ENCODE measurements at places on chromosomes 5 and 9.

DNA sequence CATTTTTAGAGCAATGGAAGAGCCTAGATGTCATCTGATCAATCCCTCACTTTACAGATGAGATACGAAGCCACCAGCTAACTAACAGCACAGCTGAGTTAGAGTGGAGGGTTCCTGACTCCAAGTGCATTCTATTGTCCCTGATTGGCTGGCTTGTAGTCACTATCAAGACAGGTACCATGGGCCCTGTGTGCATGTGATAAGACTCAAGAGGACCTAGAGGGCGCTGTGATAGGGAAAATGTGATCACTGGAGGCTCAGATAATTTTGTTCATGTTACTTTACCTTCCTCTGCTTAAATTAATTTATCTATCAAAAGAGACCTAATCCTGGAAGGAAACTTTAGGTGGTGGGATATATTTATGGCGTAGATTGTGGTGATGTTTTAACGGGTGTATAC, 19.5 kb upstream of the SNAPC3 start:
- no peak for DNase-seq

DNA sequence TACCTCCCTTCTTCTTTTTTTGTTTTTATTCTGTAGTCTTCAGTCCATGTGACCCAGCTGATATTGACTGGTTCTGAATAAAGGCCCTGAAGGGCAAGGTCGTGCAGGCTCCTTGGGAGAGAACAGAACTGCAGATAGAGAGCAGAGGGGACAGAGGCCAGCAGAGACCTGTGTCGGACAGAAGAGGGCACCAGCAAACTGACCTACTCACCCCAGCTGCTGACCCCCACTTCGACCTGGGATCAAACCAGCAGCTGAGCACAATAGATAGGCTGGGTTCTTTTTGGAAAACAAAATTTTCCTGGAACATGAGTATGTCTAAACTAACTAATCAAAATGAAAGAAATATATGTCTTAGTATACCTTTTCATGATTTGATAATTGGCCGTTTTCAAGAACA, 695.1 kb downstream of the NR2F1-AS1 start:
- no peak for DNase-seq

DNA sequence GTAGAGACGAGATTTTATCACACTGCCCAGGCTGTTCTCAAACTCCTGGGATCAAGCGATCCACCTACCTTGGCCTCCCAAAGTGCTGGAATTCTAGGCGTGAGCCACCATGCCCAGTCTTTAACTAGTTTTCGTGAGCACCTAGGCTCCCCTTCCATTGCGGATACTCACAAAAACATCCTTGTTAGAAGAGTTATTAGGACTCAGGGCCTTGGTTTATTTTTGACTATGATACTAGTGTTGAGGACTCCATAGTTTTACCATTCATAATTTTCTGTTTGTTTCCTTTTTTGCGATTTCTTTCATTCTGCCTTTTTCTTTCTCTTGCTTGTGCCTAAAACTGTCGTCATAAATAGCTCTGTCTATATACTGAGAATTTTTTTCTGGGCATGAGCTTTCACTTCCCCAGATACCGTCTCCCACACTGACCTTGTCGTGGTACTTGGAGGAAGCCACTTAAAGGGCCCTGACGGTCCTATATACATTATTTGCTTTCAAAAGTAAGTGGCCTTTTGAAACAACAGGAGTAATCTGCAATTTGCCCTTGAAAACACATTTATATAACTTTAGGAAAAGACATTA, 5.2 kb downstream of the F2R start:
- no peak for DNase-seq

DNA sequence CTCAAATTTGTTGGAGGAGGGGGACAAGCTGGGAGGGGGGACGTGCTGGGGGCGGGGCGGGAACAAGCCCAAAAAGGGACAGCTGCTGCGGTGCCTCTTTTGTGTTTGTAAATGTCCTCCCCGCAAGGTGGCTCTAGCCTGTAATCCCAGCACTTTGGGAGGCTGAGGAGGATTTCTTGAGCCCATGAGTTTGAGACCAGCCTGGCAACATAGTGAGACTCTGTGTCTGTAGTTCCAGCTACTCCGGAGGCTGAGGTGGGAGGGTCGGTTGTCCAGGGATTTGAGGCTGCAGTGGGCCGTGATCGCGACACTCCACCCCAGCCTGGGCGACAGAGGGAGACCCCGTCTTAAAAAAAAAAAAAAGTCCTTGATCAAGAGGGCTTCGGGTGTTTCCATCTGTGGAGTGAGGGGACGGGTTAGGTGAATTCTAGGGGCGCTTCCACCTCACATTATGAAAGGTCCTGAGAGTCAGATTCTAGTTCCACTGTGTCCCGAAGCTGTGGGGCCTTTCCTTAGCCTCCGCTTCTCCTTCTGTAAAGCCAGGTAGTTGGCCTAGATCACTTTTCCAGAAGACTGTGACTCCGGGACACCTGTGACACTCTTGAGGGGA, 779 bp upstream of the CTNNA1 start:
- peak; percentile 13 for DNase-seq

DNA sequence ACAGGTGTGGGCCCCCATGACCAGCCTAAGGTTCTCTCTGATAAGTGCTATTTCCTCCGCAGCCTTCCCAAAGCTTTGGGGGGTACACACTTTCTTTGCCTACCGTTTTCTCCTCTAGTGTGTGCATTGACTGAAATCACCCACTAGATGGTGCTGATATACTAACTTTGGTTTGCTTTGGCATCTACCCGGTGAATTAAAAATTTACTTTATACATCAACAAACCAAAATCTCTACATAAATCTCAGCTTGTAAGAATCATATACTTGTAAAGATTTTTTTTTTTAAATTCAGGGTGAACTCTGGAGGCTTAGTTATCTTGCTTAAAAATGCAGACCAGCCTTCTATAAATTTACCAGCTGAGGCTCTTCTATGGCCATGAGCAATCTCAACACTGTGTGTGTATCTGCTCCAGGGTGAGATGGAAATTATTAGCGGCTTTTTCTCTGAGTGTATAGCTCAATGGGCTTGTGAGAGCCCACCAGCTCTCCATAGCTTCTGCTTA, 475.7 kb upstream of the TNC start:
- DNase-seq = no peak

DNA sequence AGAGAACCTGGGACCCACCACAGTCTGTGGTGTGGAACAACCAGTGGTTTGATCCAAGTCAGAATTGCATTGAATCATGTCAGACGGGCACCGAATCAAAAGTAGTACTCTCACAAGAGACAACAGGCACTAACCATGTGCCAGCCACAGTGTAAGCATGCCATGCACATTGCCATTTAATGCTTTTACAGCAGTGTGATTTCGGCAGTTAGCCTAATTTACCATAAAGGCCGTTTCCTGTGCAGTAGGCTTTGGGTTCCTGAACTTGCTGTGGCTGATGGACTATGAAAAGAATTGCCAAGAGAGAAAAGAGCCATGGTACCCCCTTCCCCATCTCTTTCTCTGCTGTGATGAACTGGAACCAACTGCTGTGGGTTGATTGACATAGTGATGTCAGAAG, 540.6 kb downstream of the EBF1 start:
- DNase-seq = no peak

- no peak for DNase-seq
These were observed 152.9 kb downstream of the NIPBL start for GRCh38 chr5:37029436-37029835.

GRCh38 chr5:59330680-59331079, 562.8 kb downstream of the PDE4D start:
- no peak for DNase-seq

DNA sequence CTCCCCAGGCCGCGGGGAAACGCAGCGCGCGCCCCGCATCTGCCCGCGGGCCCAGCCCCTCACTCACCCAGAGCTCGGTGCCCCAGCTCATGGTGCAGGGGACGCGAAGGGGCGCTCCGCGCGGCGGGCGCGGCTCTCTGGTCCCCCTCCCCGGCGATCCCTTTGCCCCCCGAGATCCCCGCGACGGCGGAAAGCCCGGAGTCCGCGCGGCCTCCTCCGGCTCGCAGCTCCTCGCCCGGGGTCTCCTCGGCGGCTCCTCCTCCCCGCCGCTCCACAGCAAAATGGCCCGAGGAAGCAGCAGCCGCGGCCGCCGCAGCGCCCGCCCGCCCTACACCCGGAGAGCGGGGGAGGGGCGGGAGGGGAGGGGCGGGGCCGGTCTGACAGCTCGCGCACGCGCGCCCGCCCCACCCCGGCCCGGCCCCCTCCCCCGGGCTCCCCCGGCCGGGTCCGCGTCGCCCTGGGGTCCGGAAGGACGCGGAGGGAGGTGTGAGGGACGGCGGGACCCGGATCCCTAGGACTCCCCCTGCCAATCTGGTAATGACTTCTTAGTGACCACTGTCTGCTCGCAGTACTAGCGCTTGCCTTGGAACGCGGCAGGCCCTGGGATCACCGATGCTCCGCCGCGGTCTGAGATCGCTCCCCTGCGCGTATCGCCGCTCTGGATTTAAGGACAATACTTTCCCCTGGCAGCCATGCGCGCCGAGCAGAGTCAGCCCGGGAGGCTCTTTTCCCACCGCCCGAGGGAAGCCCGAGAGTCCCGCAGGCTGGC, at the start of gene FNBP1:
TSS of gene FNBP1 (minus strand) at position 305 of the 769 bp plus-strand sequence. CDS start at position 91, 214 bp downstream.
- DNase-seq = peak; percentile 81

- no peak for DNase-seq
These were observed 11.4 kb downstream of the FGFR4 start for GRCh38 chr5:177098120-177098469.

GRCh38 chr5:168654211-168654721, 75.1 kb upstream of the PANK3 start:
- no peak for DNase-seq

- DNase-seq = no peak
These were observed 181.4 kb upstream of the MAP3K1 start for GRCh38 chr5:56633950-56634349.

GRCh38 chr5:106658150-106658549, 1012.6 kb downstream of the EFNA5 start:
- no peak for DNase-seq

- DNase-seq = no peak
These were observed 32.6 kb downstream of the CNTFR start for GRCh38 chr9:34556949-34557348.

- no peak for DNase-seq
These were observed 287.9 kb downstream of the AGTPBP1 start for GRCh38 chr9:85453850-85454249.

- peak; percentile 24 for DNase-seq
These were observed 8.9 kb downstream of the LARS1 start for GRCh38 chr5:146173597-146173996.

- no peak for DNase-seq
These were observed 7.5 kb upstream of the FRMPD1 start for GRCh38 chr9:37643214-37643613.

DNA sequence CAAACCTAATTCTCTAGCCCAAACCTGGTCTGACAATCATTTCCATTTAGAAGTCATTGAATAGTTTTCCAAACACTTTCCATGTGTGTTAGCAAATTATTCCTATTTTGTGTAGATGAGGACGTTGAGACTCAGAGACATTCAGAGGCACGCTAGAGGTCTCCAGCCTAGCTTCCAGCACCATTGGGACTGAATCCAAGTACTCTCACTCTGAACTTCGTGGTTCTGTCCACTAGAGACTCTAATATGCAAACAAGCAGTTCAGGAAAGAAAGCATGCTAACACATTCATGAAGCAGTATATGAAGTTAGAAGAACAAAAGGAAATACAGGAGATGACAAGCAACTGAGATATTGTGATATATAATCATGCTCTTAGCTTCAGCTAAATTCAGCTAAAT, 354.8 kb downstream of the NTRK2 start:
- no peak for DNase-seq

GRCh38 chr5:13354611-13355010, 589.9 kb downstream of the DNAH5 start:
- no peak for DNase-seq

DNA sequence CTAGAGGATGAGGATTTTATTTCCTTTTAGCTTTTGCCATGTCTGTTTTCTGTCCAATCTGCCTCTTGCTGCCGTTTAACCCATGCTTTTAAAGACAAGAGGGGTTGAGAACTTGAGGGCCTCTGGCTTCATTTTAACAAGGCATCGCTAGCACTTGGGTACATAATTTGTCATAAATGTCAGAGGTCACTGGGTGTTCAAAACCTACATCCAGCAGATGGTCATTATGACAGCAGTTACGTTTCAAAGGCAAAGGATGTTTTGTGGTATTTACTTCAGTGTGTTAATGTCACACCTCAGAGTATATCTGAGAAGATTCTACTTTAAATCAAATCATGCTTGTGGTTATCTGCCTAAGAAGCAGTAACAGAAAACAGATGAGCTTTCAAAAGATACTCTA, 918.3 kb downstream of the NR2F1-AS1 start:
- no peak for DNase-seq

DNA sequence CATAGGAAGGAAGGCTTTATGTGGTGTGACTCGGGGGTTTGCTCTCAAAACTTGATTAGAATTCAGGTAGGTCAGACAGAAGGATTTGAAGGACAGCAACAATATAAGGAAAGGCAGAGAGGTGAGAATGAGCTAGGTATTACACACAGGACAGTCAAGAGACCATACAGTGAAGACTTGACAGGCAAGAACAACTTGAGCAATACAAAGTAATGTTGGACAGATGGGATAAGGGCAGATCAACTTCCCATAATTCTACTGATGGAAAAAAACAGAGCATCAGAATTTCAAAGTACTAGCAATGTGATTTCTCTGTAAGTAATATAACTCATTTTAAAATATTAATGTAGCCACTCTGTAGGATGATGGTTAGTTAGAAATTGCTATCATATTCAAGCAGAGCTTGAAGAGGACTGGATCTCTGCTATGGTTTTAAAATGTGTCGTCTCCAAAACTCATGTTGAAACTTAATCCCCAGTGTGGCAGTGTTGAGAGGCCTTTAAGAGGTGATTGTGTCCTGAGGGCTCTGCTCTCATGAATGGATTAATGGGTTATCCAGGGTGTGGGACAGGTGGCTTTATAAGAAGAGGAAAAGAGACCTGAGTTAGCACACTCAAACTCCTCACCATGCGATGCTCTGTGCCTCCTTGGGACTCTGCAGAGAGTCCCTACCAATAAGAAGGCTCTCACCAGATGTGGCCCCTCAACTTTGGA, 22.4 kb upstream of the HOMER1 start:
- no peak for DNase-seq

GRCh38 chr5:124102486-124102885, 590.5 kb downstream of the CSNK1G3 start:
- no peak for DNase-seq

GRCh38 chr5:75847561-75848021, 130.4 kb upstream of the POC5 start:
- DNase-seq = peak; percentile 48

All from naive B cell (primary cell).